ENCODE measurements at places on chromosomes 1 and 21.

- DNase-seq: no peak
Observed at GRCh38 chr1:183498342-183498991, 26.2 kb downstream of the SMG7 start.

GRCh38 chr1:113226148-113226547 lies 153.2 kb downstream of the LRIG2 start:
- peak; percentile 5 for DNase-seq

GRCh38 chr1:147798731-147799130 lies 38.3 kb upstream of the GJA5 start:
- no peak for DNase-seq

- DNase-seq: no peak
Observed at GRCh38 chr1:169148472-169149252, 42.2 kb downstream of the ATP1B1 start.

GRCh38 chr21:41948901-41949300 lies 4.9 kb downstream of the C2CD2 start:
- DNase-seq: no peak

- no peak for DNase-seq
Observed at GRCh38 chr21:44515359-44516165, 24.4 kb downstream of the KRTAP10-1 start.

- DNase-seq: no peak
Observed at GRCh38 chr1:4059270-4059669, 159.2 kb upstream of the C1orf174 start.

- DNase-seq: no peak
Observed at GRCh38 chr1:154743526-154744036, 126.5 kb downstream of the KCNN3 start.

DNA sequence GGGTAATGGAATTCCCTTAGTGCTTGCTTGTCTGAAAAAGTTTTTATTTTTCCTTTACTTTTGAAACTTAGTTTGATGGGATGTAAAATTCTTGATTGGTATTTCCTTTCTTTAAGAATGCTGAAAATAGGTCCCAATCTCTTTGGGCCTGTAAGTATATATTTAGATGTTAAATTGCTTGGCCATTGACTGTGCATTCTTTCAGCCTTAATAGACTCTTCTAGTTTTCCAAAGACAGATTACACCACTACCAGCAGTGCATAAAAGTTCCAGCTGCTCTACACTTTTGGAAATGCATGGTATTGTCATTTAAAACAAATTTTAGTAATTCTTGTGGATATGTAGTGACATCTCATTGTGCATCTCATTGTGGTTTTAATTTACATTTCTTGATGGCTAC lies 464.8 kb upstream of the USP24 start:
- DNase-seq: no peak

DNA sequence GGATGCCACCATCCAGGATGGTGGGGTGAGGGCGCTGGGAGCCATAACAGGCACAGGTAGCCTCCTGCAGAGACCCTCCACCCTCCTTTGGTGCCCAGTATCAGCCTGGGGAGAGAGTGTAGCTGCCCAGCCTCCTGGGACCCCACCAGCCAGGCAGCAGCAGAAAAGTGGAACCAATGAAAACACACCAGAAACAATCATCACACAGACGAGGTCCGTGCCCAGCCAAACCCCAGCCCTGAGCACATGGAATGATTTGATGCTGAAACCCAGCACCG lies 285.1 kb downstream of the PTPRU start:
- no peak for DNase-seq

- no peak for DNase-seq
Observed at GRCh38 chr1:225578251-225578977, 74.5 kb downstream of the ENAH start.

DNA sequence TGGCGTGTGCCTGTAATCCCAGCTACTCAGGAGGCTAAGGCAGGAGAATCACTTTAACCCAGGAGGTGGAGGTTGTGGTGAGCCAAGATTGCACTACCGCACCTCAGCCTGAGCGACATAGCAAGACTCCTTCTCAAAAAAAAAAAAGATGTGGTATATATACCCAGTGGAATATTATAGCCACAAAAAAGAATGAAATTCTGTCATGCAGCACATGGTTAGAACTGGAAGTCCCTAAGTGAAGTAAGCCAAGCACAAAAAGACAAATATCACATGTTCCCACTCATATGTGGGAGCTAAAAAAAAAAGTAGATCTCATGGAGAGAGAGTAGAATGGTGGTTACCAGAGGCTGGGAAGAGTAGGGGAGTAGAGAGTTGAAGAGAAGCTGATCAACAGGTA lies 18.7 kb downstream of the PSMB4 start:
- DNase-seq: no peak

DNA sequence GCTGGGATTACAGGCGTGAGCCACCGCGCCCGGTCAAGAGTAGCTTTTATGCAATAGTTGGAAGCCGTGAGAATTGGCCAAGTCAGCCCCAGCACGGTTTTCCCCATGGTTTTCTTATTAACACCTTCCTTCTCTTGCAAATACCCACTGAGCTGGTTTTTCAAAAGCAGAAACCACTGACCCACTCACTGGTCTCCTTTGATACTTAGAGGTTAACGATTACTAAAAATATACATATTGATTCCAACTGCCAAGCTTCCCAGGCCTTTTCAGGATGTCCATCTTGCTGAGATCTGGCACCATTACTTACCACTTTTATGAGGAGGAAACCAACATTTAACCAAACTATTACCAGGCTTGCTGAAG lies 25.9 kb upstream of the TARDBP start:
- no peak for DNase-seq

- no peak for DNase-seq
Observed at GRCh38 chr1:244022311-244022710, 28.8 kb upstream of the ZBTB18 start.

- no peak for DNase-seq
Observed at GRCh38 chr1:201260236-201260590, 23.1 kb upstream of the PKP1 start.

DNA sequence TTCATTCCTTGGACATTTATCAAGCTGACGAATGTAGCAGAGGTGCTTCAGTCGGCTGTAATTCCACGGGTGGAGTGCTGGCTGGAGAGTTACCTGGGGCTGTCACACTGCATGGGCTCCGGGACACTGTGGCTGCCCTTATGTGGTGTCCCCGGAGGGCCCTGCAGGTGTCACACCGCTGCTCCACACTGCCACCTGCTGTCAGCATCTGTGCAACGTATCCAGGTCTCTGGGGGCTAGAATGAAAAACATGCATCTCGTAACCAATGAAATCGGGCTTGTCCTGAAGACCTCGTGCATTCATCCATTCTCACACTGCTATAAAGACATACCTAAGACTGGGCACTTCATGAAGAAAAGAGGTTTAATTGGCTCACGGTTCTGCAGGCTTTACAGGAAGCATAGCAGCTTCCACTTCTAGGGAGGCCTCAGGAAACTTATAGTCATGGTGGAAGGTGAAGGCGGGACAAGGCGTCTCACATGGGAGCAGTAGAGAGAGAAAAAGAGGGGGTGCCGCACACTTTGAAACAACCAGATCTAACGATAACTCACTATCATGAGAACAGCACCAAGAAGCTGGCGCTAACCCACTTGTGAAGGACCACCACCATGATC lies 46.7 kb upstream of the PCBP3 start:
- DNase-seq: peak; percentile 89

DNA sequence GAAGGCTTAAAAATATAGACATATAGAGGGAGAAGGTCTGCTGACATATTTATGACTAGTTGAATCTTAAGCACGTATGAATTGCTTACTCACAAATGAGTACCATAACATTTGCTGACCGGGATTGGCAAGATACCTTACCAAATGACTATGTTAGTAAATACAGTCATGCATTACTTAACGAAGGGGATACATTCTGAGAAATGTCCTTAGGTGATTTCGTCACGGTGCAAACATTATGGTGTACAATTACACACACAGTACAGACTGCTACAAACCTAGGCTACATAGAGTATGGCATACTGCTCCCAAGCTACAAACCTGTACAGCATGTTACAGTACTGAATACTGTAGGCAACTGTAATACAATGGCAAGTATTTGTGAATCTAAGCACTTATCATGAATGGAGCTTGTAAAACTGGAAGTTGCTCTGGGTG lies 19.4 kb upstream of the UBE2U start:
- DNase-seq: no peak

GRCh38 chr1:30708361-30708728 lies 15.0 kb downstream of the MATN1 start:
- no peak for DNase-seq

DNA sequence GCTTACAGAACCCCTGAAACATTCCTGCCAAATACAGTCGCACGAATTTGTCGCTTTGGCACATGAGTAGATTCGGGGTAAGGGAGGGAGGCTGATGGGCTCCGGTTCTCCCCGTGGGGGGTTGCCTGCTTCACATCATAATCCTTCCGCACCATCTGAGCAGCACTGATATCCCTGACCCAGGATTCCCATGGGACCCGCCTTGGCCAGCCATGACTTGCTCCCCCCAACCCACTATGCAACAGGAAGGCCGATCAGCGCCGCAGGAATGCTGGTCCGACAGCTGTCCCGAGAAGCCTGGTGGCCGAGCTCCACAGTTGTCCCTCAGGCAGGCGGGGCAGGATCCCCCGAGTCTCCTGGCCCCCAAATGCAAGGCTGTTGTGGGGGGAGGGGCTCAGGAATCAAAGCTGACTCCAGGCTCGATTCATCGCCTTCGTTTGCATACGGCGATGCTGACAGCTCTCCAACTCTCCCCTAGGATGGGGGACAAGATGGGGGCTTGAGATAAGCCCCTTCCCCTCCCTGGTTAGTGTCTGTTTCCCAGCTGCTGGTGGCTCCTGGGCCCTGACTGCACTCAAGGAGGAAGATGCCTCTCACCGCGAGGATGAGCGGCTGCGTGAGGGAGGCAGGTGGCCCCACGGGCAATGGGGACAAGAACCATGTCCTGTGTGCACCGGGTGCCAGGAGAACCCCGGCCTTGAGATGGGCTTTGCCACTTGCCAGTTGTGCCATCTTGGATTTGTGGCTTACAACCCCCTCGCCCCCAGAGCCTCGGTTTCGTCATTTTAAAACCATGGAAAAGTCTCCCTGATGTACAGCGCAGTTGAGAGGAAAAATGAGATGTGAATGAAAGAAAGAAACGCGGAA lies 9.3 kb downstream of the DRAXIN start:
- no peak for DNase-seq

DNA sequence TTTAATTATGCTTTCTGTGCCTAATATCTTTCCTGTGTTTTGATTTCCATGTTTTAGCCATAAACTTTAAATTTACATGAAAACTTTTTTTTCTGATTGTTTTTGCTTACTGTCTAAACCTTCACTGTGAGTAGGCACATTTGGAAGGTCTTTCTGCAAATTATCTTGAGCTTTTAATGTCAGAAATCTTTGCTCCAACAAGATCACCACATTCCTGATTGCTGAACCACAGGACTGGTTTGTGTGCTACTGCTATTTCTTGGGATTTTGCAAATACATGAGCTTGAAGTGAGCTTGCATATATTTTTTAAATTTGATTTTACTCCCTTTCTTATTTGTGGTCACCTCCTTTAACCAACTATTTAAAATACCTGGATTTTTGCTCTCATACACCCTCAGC lies 61.3 kb downstream of the PTBP2 start:
- no peak for DNase-seq

- DNase-seq: no peak
Observed at GRCh38 chr1:40239626-40240025, 8.1 kb upstream of the TMCO2 start.

DNA sequence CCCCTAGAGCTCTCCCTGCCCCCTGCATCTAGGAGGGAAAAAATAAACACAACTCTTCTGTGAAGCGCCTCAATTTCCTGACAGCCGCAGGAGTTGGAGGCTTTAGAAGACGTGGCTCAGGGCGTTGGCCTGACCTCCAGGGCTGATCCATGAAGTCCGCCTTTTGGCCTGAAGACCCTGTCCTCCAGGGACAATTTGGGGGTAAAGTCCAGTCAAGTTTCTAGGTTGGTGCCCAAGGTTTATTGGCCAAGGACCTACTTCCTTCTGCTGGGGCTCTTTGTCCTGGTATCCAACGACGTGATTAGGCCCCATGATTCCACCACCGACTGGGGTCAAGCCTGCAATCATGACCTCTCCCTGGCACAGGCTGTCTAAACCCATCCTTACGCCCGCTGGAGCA lies 54.9 kb downstream of the PTPRF start:
- DNase-seq: no peak

GRCh38 chr21:33490991-33491372 lies 534 bp downstream of the DNAJC28 start:
- peak; percentile 7 for DNase-seq

- peak; percentile 20 for DNase-seq
Observed at GRCh38 chr1:218345673-218346390, 696 bp downstream of the TGFB2 start.

DNA sequence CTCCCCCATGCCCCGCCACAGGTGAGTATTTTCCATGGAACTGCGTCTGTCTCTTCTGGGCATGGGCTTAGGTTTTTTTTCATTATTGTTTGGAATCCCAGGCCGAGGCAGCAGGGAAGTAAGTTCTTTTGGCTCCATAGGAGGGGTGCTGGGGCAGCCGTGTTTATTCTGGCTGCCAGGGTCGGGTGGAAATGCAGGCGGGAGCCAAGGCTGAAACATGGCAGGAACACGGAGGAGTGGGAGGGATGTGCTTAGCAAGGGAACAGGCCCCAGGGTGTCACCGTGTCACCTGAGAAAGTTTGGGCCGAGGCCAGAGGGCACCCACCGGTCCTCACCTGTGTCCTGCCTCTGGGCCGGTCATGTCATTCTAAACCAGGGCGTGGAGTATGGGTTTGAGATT lies 4.5 kb upstream of the DHRS3 start:
- DNase-seq: no peak

- DNase-seq: no peak
Observed at GRCh38 chr1:56223968-56224367, 355.4 kb downstream of the PLPP3 start.

DNA sequence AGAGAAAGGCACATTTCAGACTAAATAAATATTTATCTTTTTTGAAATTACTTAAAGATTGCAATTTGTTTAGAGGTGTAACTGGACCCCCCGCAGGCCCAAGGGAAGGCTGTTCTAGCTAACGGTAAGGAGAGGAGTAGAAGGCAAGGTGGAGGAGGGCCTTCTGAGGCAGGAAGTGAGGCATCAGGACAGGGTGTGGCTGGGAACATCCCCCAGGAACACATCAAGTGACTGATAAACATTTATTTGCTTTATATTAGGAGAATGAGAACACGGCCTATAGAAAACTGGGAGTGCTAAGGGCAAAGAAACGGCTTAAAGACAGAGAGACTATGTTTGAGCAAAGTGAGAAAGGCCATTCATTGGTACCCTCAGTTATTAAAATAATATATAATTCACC lies 23.2 kb downstream of the HIVEP3 start:
- no peak for DNase-seq

- no peak for DNase-seq
Observed at GRCh38 chr1:103461161-103462105, 64.1 kb upstream of the RNPC3 start.

All from stimulated activated CD4-positive, alpha-beta T cell treated with anti-CD3 and anti-CD28 coated beads, Interleukin-4, amount 100 ng/mL, for 24 hours (primary cell).